Activated T-helper 1 cell treated with anti-CD3 and anti-CD28 coated beads, Interleukin-2, amount 50 U/mL, for 16 hours (primary cell): ENCODE measurements at places on chromosomes 12 and 14.

DNA sequence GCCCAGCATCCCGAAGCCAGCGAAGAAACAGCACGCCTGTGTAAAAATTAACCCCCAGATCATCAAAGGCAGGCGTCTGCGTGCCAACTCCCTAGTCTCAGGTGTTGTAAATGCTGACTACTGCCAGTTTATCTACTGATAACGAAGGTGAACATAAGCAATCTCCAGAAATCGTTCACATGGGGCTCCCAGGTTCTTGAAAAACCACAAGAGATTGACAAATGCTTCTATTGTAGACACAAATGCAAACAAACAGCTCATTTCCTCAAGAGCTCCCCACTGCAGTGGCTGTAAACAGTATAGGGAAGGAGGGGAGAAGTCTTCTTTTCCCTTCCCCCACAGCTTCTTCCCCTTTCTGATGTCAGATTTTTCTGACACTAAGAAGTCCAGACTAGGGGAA is 5.3 kb upstream of the PLEKHG3 start:
- DNase-seq, result no peak

DNA sequence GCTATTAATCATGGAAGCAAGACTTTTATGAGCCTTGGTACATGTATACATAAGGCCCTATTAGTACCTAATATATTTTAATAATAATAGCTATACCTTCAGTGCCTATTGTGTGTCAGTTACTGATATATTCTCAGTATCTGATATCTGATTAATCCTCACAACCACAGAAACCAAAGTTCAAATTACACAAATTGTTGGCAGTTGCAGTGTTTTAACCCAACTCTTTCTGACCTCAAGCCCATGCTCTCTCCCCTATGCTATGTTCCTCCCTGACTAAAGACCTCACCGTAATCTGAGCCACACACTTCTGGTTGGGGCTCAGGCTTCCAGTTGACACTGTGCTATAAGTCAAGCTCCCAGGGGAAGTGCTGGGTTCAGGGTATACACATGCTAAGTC is 214.4 kb downstream of the SPTSSA start:
- DNase-seq, result no peak

DNA sequence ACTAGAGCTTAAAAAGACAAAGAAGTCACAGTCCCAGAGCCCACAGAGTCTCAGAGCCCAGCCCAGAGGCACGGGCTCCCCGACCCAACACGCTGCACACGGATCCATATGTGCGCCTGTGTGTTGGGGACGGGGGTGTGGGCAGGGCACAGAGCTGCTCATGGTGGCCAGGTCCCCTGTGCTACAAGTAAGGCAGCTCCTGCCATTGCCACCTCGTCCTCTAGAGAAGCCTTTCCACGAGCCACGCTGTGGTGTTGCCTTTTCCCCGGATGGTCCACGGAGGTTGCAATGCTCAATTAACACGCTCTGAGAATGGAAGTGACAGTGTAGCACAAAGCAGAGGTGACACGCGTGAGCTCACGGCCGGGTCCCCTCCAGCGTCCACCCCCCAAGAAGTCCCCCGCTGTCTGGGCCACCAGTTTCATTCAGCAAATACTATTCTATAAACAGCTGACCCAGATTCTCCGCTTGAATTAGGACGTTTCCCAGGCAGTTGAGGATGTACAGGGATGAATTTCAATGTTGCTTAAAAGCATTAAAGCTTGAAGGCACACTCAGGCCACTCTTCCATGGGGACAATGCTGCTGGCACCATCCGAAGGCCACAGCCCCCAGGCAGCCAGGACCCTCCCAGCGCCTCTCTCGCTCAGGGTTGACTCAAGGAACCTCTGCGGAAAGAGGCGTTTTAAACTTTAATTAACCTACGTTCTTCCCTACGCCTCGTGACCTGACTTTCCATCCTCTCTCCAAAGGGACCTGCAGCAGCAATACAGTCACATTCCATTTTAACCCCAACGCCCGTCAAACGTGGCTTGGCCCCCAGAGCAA is 22.7 kb upstream of the EIF5 start:
- no peak for DNase-seq

GRCh38 chr12:2891240-2892053 is 756 bp downstream of the TULP3 start:
- peak; percentile 21 for DNase-seq

DNA sequence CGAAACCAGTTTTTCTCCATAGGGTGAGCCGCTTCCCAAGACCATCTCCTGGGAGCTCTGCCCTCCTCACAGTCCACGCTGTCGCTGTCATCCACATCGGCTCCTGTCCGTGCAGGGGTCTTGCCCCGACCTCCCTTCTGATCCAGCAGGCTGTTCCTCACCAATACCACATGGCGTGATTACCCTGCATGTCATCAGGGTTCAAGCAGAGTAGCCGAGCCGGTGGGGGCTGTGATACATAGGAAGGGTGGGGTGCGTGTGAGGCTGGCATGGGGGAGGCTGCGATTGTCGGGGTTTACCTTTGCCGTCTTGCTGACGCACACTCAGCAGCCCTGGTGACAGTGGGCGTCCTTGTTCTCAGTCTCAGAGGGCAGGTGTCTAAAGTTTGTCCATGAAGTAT is 17.0 kb downstream of the TEDC1 start:
- no peak for DNase-seq

- no peak for DNase-seq
Observed at GRCh38 chr12:112148031-112148513, 22.7 kb downstream of the TRAFD1 start.

- no peak for DNase-seq
Observed at GRCh38 chr14:25521616-25522015, 471.7 kb upstream of the STXBP6 start.

DNA sequence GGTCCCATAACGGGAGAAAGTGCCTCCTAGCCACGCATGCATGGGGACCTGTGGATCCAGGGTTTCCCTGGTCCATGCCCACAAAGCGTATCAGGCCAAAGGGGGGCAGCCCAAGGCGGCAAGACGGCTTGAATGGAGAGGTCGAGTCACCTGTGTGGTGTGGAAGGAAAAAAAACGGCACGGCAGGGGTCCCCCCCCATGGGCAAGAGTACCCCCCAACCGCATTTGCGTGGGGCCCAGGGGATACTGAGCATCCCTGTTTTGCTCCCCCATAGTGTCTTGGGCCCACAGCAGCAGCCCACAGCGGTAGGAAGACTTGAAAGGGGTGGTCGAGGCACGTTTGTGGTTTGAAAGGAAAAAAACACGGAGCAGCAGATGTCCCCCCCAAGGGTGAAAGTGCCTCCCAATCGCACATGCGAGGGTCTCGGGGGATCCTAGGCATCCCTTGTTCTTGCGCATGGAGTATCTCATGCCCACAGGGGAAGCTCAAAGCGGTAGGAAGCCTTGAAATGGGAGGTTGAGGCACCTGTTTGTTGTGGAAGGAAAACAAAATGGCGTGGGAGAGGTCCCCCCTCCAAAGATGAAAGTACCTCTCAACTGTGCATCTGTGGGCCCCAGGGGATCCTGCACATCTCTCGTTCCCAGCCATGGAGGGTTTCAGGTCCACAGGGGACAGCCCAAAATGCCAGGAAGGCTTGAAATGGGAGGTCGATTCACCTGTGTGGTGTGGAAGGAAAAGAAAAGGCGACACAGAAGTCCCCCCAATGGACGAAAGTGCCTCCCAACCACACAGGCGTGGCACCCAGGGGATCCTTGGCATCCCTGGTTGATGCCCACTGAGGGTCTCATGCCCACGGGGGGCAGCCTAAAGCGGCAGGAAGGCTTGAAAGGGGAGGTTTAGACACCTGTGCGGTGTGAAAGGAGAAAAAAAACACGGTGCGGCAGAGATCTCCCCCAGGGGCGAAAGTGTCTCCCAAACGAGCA is 577.5 kb downstream of the ALG10 start:
- no peak for DNase-seq

DNA sequence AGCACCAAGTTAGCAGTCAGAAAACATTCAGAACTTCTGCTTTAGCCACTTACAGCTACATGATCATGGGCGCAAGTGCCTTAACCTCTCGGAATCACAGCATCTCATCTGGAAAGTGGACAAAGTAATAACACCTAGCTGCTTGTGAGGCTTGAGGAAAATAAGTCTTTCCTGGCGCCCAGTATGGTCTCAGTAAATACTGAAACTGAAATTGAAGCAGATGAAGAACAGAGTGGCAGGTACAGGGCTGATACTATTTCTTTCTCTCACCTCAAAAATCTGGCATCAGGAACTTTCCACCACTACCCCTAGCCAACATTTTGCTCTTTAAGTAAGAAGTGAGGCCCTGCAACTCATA is 129.7 kb upstream of the FUT8 start:
- no peak for DNase-seq

- no peak for DNase-seq
Observed at GRCh38 chr12:119808441-119808840, 68.7 kb downstream of the CIT start.

DNA sequence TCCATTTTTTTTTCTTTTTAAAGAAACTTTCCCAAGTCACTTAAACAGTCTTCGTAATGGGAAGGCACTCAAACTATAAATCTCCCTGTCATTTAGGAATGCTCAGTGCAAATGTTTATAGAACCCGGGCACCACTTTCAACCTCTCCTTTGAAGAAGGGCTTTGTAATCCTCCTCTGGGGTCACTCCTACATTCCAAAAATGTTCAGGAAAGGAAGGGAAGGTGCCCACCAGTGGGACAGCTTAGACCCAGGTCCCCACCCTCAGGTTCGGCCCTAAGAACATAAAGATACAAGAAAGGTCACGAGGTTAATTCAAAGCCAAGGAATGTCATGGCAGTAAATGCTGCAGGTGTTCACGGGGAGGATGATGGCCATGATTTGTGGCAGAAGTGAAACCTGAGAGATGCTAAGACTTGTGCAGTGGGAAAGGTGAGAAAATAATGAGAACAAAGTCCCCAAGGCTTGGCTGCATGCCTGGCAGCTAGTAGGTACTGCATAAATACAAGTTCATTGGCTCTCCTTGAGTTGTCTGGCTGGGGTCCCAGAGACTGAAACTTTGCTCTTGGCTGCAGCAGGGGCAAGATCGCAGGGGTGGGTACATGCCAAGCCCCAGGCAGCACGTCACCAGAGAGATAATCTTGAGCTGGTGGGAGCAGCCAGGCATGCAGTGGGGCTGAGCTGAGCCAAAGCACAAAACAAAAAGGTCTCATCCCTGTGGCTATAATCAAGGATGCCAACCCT is 21.1 kb downstream of the KRT18 start:
- DNase-seq, result no peak
